ENCODE measurements at places on chromosomes 12 and 14. TPM values are rescaled to one million over a fixed set of nuclear protein-coding genes. Genes with fewer than 3 reads are reported as not detected.

- peaks cover 4% of the 10 kb centered on the region for H3K27me3 ChIP-seq
- H3K36me3 ChIP-seq = no peaks in the 10 kb centered on the region
- no peak for DNase-seq
- no peak overlapping the region for H3K4me3 ChIP-seq
- peaks cover 3% of the 10 kb centered on the region for H3K4me1 ChIP-seq
These were observed 2.5 kb upstream of the LALBA start for GRCh38 chr12:48572326-48572725.

DNA sequence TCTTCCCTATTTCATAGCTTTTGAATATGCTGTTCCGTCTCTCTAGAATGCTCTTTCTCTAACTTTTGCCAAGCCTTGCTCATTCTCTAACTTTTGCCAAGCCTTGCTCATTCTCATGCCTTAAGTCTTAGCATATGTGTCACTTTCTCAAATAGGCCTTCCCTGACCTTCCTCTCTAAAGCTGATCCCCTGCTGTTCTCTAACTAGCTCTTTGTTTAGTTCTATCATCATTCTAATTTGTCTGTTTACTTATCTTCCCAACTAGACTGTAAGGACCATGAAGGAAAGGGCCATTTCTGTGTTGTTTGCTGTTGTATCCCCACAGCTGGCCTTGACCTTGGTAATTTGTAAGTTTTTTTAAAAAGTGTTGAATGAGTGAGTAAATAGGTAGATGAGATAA lies 71.1 kb downstream of the ZNF641 start:
- no peaks in the 10 kb centered on the region for H3K4me1 ChIP-seq
- peaks cover 11% of the 10 kb centered on the region for H3K27me3 ChIP-seq
- H3K4me3 ChIP-seq = no peak overlapping the region
- no peak for DNase-seq
- no peaks in the 10 kb centered on the region for H3K36me3 ChIP-seq
- no peak overlapping the region for H3K27ac ChIP-seq

- no peak overlapping the region for H3K27ac ChIP-seq
- peaks cover 14% of the 10 kb centered on the region for H3K27me3 ChIP-seq
- peaks cover 3% of the 10 kb centered on the region for H3K4me1 ChIP-seq
- DNase-seq = no peak
These were observed 279.4 kb downstream of the CACNA1C start for GRCh38 chr12:2332236-2332635.

DNA sequence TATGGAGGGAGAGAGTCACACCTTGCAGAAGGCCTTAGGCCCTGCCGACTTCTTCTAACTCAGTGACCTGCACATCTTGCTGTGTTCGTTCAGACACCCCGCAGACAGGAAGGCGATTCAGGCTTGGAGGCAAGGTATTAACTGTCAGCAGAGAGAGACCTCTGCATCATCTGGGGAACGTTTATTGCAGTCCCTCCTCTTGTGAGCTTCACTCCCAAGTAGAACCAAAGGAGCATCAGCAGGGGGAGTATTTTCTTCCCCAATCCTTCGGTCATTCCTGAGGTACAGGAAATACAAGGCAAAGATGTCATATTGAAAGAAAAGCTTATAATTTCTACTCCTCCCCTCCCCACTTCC lies 217.9 kb downstream of the CRADD start:
- no peaks in the 10 kb centered on the region for H3K27me3 ChIP-seq
- no peak overlapping the region for H3K4me3 ChIP-seq
- no peak for DNase-seq
- H3K4me1 ChIP-seq = peaks cover 39% of the 10 kb centered on the region

- no peaks in the 10 kb centered on the region for H3K4me1 ChIP-seq
These were observed 45.4 kb downstream of the EMP1 start for GRCh38 chr12:13241833-13242488.

DNA sequence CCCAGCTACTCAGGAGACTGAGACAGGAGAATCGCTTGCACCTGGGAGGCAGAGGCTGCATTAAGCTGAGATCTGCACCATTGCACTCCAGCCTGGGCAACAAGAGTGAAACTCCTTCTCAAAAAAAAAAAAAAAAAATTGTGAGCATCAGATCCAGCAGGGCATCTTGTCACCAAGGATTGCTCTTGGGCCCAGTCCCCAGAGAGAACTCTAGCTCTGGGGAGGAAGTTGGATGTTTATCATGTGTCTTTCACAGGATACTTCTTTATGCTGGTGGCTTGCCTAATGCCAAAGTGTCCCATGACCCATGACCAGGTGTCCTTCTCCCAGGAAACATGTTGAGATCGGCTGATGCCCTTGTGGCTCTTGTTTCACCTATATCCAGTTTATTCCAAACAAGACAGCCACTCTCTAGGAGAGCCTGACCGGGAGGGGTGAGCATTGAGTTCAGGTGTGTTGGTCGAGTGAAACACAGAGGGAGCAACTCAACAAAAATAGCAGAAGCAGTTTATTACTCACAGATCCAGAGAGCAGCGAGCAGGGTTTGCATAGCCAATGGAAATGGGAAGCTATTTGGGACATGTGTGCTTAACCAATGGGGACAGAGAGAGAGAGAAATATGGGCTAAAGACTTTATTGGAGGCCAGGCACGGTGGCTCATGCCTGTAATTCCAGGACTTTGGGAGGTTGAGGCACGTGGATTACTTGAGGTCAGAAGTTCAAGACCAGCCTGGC lies 6.6 kb upstream of the TCHP start:
- no peak overlapping the region for H3K27ac ChIP-seq
- H3K4me1 ChIP-seq = peaks cover 22% of the 10 kb centered on the region
- no peak overlapping the region for H3K4me3 ChIP-seq
- H3K36me3 ChIP-seq = no peaks in the 10 kb centered on the region
- no peak for DNase-seq

KRT75 gene
- not detected for total RNA-seq

GRCh38 chr12:80659512-80660063 lies 47.8 kb upstream of the MYF6 start:
- H3K27me3 ChIP-seq = no peaks in the 10 kb centered on the region
- H3K4me3 ChIP-seq = no peak overlapping the region
- H3K36me3 ChIP-seq = no peaks in the 10 kb centered on the region

DNA sequence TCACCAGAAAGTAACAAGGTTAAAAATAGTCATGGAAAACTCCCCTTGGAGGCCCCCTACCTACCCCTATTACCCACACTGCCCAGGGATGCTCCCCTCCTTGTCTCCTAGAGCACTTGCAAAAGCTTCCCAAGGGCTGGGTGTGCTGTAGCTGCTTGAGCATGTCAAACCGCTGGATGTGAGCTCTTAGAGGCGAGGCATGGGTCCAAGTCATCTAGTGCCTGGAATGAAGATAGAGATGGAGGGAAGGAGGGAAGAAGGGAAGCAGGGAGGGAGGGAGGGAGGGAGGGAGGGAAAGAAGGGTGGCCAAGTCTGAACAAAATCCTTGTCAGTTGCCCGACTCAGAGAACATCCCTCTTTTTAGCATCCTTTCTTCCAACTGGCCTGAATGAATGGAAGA lies 43.1 kb downstream of the LTBP2 start:
- H3K4me1 ChIP-seq = peaks cover 17% of the 10 kb centered on the region
- no peak overlapping the region for H3K4me3 ChIP-seq
- H3K27me3 ChIP-seq = peaks cover 24% of the 10 kb centered on the region
- H3K36me3 ChIP-seq = no peaks in the 10 kb centered on the region
- DNase-seq = no peak
- no peak overlapping the region for H3K27ac ChIP-seq

MIP gene
- not detected for total RNA-seq

CATSPERB gene
- 0.30 TPM for total RNA-seq
